Stimulated activated CD8-positive, alpha-beta memory T cell treated with anti-CD3 and anti-CD28 coated beads, Interleukin-15, amount 100 ng/mL, for 4 hours (primary cell): ENCODE measurements at places on chromosomes 7 and 10.

GRCh38 chr7:55409482-55410225, 44.5 kb downstream of the LANCL2 start:
- DNase-seq: no peak

GRCh38 chr10:133279326-133280226, 2.9 kb upstream of the ADAM8 start:
- DNase-seq: no peak

DNA sequence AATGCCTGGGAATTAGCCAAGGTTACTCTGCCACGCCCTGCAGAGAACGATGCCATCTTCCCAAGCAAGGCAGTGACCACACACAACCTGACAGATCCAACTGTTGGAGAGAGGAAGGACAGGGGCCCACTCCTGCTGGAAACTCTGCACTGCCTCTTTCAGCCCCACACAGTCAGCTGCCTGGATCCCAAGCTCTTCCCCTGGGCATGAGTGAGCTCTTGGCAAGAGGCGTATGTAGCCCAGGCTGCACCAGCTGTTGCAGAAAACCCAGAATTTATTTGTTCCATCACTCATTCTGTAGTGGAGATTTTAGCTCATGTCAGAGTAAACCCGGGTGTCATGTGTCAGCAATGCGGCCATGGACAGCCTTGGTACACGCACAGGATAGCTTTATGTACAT, 135.1 kb upstream of the TRIM24 start:
- DNase-seq: no peak

GRCh38 chr10:131947631-131948347, 33.9 kb downstream of the BNIP3 start:
- DNase-seq: no peak

GRCh38 chr10:75367021-75367487, 34.5 kb downstream of the ZNF503 start:
- DNase-seq: no peak

DNA sequence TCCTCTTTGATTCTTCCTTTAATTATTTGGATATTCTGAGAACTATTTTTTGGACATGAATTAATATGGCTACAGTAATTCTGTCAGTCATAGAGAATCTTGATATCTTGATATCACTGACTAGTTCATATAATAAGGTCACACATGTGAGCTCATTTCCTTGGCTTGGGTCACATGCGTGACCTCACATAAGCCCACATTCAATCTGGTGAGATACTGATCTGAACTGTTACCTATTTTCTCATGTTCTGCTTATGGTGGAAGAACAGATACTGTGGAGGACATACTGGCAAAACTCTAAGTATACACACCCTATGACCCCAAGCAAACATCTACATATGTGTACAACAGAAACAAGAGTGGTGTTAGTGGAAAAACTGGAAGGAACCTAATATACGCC, 44.1 kb downstream of the CUL2 start:
- no peak for DNase-seq

GRCh38 chr7:111071556-111071955, 19.4 kb upstream of the LRRN3 start:
- DNase-seq: no peak

DNA sequence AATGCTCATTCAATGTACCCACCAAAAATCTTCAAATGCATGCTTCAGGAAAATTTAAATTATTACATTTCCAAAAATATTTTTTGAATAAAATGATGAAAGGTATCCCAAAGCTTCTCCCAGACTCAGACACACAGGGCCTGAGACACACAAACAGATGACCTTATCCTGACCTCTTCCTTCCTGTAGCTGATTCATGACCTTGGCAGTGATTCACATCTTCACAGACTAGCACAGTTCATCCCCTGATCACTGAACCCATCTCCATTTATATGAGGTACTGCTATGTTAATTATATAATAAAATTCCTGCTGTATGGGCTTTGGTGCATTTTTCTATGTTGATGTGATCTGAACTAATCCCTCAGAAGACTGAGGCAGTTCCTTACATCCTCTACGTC, 265.0 kb upstream of the GLI3 start:
- no peak for DNase-seq

GRCh38 chr7:42159130-42159529, 77.9 kb downstream of the GLI3 start:
- no peak for DNase-seq

DNA sequence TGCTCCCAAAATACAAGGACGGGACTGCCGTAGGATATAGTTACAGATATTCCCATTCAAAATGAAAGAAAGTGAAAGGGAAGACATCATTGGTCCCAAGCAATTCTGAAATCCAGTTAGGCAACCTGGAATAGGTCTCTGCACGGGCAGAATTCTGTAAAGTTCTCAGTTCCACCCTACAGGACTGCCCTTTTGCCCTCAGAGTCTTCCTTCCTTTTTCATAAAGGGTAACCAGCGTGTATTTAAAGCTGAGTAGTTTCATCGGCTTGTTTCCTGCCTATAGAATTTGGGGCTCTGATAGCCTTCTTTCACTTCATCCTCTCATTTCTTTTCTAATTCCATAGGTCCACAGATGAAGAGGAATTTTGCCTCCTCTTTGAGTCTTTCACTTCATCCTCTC, 20.0 kb downstream of the COPG2 start:
- no peak for DNase-seq

- no peak for DNase-seq
Observed at GRCh38 chr10:62422068-62422590, 48.0 kb downstream of the ZNF365 start.

DNA sequence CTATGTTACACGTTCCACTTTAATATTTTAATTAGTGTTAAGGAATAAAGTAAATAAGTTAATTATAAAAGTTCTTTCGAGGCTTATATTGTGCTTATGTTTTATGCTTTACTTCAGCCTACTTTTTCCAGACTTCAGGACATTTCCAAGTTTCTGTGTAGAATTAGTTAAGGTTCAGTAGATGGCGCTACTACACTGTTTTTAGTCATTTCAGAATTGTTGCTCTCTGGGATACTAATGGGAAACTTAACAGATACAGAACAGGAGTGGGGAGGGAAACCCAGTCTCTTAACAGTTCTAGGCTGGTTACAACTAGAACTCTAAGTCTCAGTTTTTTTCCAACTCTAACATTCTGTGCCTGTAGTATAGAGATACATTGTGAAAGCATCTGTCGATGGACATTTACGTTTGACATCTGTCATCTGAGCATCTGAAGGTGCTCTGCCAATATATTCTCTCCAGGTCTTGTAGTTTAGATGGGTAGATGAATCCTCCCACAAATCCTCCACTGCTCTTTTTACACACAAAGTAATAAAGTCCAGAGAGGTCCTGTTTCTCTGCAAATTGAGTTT, 56.8 kb upstream of the FAM171A1 start:
- no peak for DNase-seq

DNA sequence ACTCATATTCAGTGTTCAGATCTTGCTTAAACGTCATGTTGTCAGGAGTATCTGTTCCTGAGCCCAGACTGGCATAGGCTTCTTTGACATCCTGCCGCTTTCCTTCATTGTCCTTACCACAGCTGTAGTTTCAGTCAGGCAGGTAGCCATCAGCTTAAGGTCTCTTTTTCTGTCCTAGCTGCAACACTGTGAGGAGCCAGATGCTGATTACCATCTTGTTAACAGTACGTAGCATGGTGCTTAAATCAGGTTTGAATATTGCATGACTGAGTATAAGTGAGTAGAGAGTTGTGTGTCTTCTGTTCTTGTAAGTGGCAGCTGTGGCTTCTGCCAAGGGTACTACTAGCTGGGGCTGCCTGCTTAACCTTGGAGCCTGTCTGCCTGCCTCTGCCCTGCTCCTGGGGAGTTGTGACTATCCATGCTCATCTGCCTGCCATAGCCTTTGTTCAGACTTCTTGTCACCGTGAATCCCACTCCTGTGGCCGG, 92.6 kb downstream of the MAPK8 start:
- DNase-seq: no peak

GRCh38 chr10:6173203-6173602, 29.5 kb upstream of the PFKFB3 start:
- DNase-seq: no peak

DNA sequence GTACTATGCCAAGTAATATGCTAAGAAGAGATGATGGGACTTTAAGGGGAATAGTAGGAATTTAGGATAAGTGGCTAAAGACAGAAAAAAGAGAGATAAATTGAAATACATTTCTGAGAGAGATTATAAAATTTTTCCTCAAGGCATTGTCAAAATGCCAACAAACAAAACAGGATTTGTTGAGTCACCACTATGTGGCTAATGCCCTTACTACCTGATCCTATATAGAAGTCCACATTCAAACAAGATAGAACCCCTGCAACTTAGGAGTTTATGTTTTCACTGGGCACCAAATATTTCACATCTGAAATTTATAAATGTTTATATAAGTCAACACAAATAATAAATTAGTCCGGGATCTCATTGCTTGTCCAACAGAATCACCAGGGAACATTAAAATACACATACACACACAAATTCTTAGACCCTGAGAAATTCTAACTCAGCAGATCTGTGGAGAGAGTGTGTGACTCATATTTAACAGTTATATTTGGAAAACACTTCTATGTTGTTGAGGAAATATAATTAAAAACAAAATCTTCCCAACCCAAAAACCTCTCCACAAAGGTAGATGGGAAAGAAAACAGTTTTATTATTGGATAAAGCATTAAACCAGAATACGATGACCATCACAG, 154.3 kb downstream of the PPP1R3A start:
- no peak for DNase-seq

GRCh38 chr7:113175525-113176104, 57.3 kb upstream of the SMIM30 start:
- DNase-seq: no peak

DNA sequence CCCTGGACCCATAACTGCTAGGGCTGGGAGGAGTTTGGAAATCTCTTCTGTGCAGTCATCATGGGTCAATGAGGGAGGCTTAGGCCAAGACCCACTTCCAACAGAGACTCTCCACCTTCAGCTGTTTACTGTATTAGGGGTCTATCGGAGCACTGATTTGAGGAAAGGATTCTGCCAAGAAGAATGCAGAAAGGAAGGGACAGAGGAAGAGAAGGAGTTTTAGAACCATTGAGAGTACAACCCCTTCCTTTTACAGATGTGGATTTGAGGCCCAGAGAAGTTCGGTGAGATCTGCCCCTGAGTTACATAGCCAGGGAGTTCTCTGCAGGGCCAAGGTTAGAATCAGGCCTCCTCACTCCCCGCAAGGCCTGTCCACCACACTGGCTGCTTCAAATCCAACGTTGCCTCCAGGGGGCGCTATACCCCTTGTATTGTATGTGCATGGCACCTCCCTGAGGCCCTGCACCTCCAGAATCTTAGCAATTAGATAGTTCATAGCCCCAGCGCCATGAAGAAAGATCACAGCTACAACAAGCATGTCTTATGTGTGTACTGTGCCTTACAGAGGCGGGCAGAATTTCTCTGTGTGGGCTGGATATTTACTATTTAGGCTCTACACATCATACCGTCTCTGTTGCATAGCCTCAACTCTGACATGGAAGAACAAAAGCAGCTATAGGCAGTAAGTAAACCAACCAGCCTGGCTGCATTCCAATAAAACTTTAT, 246.8 kb downstream of the SKIDA1 start:
- DNase-seq: no peak

DNA sequence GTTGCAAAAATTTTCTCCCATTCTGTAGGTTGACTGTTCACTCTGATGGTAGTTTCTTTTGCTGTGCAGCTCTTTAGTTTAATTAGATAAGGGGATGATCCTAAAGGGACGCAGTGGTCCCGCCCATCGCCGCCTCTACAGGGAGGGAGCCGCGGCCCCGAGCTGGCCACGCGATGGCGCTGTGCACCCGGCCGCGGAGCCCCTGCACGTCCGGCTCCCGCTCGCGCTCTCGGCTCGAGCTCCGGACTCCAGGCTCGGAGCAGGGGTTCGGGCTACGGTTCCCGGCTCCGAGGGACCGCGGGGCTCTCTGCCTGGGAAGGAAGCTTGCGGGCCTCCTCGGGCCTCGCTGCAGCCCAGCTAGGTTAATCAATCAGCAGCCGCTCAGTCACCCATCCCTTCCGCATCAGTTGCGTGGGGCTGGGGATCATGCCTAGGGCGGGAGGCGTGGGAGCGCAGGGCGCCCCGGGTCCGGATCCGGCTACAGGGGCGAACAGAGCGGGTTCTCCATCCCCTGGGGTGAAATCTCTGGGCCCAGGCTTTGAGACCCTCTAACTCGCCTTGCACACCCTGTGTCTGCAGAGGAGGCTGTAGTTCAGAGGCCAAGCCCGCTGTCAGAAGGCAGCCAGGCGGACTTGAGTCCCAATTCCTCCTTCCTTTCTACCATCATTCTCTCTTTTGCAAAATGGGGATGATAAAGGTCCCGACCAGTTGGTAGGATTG, 97.9 kb downstream of the WDR11 start:
- DNase-seq: no peak

GRCh38 chr7:135645296-135645904, 16.9 kb upstream of the STMP1 start:
- no peak for DNase-seq

DNA sequence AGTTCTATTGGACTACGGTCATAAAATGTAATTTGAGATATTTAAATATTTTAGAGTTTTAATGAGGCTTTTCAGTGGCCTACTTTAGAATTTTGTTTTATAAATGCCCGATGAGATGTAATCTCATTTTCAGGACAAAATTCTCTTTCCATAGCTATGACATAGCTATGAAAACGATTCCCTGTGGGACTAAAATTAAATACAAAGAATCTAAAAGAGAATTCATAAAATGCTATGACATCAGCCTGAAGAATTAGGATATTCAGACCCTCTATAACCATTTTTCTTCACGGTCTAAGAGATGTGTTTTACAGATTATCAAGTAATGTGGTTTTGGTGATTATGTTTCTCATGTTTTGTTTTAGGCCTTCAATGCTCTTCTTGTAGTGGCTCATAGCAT, 48.2 kb upstream of the ODAD2 start:
- no peak for DNase-seq

DNA sequence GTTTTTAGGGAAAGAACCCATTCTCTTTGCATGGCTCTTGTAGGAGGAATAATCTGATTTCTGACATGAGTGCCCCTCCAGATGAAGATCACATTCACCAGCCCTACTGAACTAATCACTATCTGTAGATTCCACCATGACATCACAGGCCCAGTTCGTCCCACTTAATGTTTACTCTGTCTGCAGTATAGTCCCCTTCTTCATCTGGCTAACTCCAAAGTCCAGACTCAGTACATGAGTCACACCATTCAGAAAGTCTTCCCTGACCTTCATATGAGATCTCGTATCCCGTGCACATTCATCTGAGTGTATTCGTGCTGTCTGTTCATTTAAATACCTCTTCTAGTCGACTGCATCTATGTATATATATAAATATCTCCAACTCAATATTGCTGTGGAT, 366.5 kb upstream of the AKR1E2 start:
- no peak for DNase-seq

- DNase-seq: no peak
Observed at GRCh38 chr10:74114041-74114448, 36.6 kb downstream of the AP3M1 start.

- DNase-seq: no peak
Observed at GRCh38 chr10:60739558-60739957, 38.7 kb upstream of the CDK1 start.

DNA sequence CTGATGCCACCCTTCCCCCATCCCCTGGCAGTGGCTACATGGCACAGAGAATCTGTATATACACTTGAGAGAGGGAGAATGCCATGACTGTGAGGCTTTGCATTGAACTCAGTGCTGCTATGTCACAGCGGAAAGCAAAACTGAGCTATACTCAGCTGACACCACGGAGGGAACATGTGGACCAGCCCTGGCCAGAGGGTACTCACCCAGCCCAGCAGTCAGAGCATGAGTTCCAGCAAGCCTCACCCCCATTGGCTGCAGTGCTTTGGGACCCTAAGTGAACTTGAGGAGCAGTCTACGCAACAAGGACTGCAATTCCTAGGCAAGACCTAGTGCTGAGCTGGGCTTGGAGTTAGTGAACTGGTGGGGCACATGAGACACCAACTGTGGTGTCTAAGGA, 10.3 kb upstream of the AOC1 start:
- no peak for DNase-seq
